ENCODE measurements at places on chromosomes 6 and 20.

GRCh38 chr6:70709826-70710225, 42.1 kb downstream of the SMAP1 start:
- DNase-seq, result no peak

DNA sequence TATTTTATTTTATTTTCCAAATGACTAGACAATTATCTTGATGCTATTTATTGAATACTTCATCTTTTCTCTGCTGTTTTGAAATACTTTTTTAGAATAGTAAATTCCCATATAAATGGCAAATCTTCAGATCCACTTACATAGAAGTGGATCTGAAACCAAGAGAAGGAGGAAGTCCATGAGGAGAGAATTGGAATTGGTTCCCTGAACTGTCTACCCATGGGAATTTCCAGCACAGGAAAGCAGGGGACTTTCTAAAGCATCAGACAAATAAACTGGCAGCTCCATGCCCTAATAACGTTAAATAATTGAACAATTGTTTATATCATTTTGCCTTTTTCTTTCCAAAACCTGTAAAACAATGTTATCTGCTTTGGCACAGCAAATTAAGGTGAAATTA, 47.1 kb upstream of the PNRC1 start:
- no peak for DNase-seq

- DNase-seq, result no peak
Observed at GRCh38 chr20:20399531-20400500, 31.9 kb downstream of the INSM1 start.

DNA sequence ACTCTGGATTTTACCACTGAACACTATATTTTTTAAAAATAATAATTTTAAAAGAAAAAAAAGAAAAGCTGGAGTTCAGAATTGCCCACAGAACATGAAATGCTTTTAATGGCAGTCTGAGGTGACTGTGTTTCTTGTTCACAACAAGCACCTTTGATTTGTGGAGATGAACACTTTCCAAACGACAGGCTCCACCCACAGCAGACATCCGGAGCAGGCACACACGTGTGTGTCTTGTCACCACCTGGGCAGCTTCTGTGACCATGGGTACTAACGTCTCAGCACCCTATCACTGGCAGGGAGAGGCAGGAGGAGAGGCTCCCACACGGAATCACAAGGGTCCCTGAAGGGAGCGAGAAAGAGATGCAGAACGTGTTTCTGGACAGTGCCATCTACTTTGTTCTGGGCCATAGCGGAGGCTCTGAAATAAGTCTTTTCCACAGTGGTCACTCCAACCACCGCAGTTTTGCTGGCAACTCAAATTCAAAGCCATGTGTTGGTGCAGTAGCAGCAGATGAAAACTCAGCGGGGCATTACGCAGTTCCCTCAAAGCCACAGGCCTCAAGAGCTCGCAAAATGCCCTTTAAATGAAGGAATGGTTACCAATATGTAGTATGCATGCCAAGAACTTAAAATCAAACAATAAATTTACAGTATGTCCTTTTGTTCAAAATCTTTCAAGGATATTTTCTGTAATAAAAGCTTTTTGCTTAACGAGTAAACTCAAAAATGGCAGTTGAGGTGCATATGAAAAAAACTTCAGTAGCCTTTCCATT, 242.2 kb downstream of the FOXC1 start:
- DNase-seq, result no peak

- DNase-seq, result no peak
Observed at GRCh38 chr6:11428371-11428770, 109.2 kb upstream of the TMEM170B start.

DNA sequence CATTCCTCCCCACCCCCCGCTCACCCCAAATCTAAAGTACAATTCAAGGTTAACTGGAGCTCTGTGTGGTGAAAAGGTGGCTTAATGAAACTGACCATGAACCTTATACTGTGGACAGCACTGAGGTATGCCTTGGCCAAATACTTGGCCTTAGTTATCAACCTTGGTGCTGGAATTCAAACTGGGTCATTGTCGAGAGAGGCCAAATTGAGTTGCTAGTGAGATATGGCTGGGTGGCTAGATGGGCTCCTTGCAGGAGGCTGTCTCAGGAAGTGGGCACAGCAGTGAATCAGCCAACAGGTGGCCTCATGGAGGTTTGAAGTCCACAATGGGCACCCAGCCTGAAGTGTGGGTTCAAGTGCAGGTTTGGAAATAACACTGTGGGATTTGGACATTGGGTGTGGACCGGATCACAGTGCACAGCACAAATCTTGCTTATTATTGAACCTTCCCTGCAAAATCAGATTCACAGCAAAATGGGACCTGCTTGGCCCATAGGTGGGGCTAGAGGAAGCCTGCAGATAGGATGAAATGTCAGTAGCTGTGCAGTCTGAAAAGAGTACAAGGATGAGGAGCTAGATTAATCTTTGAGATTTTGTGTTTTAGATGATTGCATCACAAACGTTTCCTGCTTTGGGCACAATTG, 5.6 kb upstream of the BTBD3 start:
- no peak for DNase-seq

- no peak for DNase-seq
Observed at GRCh38 chr6:81767163-81767891, 14.8 kb upstream of the TENT5A start.

DNA sequence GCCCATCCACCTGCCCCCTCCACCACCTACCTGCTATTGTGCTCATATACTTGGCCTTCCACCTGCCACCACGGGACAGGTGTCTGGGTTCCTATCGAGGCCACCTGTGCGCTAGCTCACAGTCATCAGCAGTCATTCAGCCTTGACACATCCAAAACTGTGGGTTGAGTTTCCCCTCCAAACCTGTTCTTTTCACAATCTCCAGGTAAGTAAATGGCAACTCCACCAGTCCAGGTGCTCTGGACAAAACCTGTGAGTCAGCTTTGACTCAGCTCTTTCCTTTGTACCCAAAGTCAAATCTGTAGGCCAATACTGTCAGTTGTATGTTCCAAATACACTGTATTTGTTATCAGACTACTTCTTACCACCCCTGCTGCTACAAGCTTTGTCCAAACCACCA, 52.6 kb downstream of the SPTLC3 start:
- DNase-seq, result no peak

GRCh38 chr6:25042984-25043725, 107.4 kb upstream of the RIPOR2 start:
- DNase-seq, result no peak

DNA sequence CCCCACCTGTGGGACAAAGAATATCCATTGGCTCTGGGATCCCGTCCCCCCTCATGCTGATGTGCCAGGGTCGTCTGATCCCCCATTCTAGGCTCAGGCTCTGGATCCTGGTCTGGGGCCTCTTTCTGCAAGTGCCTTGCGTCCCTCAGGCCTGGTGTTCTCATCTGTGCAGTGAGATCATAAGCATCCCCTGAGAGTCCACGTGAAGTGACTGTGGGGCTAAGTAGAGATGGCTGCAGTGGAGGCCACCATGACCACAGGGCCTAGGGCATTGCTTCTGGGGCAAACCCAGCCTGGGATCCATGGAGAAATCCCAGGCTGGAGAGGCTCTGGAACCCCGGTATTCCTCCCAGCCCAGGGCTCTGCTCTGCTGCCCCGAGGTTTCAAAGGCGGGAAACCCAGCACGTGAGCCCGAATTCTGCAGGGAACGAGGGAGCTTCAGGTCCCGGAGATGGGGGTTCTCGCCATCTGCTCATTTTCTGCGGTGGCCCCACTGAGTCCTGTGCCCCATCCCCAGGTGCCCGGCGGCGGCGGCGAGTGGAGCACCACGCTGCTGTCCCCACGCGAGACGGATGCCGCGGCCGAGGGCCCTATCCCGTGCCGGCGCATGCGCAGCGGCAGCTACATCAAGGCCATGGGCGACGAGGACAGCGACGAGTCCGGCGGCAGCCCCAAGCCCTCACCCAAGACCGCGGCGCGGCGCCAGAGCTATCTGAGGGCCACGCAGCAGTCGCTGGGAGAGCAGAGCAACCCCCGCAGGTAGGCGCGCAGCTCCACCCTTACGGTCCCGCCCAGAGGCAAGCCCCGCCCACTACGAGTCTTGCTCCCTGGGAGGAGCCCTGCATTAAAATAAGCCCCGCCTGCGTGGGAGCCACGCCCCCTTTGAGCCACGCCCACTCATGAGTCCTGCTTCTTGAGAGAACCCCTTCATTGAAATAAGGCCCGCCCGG, 105.5 kb upstream of the MYL9 start:
- no peak for DNase-seq

DNA sequence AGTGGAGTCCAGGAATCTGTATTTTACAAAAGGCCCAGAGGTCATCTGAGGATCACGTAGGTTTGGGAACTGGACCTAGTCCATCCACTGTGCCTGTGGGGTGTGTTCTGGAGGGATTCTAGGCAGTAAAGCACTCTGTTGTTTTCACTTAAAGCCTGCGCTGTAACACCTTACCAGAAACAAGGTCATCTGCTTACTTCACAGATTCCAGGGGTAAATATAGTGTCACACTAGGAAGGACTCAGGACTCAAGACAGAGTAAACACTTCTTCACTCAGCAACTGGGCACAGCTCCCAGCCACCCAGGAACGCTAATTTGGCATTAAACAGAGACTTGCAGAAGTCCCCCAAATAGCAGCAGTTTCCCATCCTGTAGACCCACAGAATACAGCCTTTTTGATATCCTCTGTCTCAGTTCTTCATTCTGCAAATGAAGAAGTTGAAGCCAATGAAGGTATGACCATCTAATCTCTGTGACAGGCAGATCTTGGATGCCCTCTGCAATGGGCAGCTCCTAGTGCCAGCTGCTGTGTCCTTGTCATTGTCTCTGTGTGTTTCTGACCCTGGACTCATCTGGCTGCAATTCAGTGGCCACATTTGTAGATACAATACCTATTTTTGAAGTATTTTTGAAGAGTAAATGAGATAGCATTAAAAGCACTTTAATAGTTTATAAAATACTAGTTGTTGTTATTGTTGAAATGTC, 129.1 kb downstream of the SLC24A3 start:
- DNase-seq, result no peak

GRCh38 chr20:32506721-32507120, 78.4 kb downstream of the NOL4L start:
- no peak for DNase-seq

- no peak for DNase-seq
Observed at GRCh38 chr20:3560578-3560977, 89.8 kb downstream of the ATRN start.

DNA sequence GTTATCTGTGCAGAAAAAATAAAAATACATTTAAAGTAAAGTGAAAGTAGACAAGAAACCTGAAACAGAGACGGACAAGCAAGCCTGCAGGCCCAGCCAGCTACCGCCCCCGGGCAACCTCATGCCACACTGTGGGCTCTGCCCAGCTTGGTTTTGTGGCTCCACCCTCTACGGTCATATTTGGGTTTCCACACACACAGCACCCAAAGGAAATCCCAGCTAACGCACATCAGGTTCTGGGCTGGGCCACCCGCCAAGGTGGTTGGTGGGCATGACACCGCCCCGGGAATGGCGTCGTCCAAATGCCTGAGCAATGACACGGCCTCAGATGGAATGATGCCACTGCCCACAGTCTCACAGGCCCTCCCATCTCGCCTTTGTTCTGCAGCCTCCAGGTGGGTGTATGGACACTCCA, 22.9 kb downstream of the FAM110A start:
- DNase-seq, result no peak

DNA sequence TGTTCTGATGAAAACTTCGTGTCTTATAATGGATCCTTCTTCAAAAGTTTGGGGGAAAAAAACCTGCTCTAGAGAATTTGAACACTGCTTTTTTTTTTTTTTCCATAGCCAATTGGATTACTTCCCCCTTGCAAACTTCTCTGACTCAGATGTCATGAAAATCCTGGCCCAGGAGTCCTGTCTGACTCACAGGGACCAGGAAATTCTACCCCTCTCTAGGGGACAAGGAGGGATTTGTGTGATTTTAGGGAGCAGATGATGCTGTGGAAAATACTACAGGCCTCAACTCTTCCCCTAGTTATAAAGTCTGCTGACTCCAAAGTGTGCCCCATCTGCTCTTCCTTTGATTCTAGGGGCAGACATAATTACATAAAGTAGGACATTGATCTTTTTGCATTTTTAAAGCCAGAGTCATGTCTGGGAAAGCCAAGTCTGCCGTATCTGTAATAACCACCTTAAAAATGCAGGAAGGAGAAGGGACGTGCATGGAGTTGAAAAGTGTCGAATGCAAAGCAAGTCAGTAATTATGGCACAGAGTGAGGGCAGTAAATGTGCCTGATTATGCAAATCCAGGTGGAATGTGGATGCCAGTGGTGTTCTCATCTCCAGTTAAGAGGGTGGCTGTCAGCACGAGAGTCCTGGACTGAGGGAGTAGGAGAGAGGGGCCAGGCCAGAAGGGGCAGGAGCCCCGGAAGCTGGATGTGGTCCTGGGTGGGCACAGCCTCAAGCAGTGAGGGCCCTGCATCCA, 144.3 kb upstream of the SULF2 start:
- no peak for DNase-seq

- DNase-seq, result no peak
Observed at GRCh38 chr6:93786474-93787330, 367.3 kb upstream of the EPHA7 start.

DNA sequence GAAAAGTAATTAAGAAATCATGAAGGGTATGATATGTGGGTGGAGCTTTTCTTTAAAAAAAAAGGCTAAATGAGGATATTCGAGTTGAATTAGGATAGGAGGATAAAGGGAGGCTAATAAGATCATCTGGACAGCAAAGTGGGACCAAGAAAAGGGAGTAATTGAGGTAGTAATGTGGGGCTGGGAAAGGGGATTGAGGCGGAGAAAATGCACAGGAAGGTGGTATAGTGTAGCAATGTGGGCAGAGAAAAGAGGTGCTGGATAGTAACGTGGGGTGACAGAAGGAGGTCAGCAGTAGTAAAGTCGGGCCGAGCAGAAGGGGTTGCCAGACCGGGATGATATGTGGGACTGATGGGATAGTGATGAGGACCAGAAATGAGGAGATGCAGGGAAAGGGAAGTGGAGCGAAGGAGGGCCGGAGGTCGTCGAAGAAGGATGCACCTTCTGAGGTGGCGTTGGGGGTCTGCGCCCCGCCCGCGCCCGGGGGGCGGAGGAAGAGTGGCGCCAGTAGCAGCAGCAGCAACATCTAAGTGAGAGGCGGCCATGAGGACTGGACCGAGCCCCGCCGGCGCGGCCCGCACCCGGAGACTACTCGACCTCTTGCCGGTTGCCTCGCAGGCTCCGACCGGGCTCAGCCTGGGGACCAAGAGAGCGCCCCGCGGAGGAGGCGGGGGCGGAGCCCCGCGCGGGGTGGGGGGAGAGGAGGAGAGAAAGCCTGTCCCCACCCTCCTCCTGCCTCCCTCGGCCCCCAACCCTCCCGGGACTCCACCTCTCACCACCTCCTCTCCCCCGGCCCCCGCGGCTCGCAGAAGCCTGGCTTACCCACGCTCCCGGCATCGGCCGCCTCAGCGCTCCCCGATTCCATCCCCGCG, 887 bp downstream of the GABBR1 start:
- DNase-seq, result no peak

GRCh38 chr6:4983322-4983721, 20.5 kb downstream of the RPP40 start:
- no peak for DNase-seq

- no peak for DNase-seq
Observed at GRCh38 chr6:14880052-14880451, 365.8 kb upstream of the JARID2 start.

- DNase-seq, result no peak
Observed at GRCh38 chr6:20365456-20365855, 36.2 kb upstream of the E2F3 start.

- no peak for DNase-seq
Observed at GRCh38 chr6:140504776-140505175, 1130.3 kb upstream of the CITED2 start.
